ENCODE measurements at places on chromosomes 3 and 15. TPM values are rescaled to one million over a fixed set of nuclear protein-coding genes. Genes with fewer than 3 reads are reported as not detected.

- DNase-seq: no peak
Measured at GRCh38 chr3:51687431-51688205, 16.6 kb downstream of the TEX264 start.

GRCh38 chr15:74403991-74404563 is 29.7 kb downstream of the SEMA7A start:
- no peak for DNase-seq

PSTPIP1 gene
- 0.69 TPM for polyA plus RNA-seq

CHRD gene
- 0.57 TPM for polyA plus RNA-seq

DNA sequence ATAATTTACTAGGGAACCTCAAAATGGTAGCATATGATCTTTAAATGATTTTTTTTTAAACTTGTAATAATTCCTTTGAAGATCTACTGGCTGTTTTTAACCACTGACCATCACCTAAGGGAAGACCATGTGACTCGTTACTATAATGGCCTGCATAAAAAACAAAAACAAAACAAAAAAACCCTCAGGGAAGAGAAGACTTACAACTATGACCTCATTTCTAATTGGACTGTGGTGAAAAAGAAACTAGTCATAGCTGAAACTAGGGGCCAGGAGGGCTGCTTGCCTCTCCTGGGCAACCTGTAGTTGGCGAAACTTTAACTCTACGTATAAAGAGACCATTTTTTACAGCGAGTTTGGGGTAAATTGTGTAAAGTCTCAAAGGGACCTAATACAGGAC is 23.0 kb downstream of the PAQR9 start:
- DNase-seq: no peak

DNA sequence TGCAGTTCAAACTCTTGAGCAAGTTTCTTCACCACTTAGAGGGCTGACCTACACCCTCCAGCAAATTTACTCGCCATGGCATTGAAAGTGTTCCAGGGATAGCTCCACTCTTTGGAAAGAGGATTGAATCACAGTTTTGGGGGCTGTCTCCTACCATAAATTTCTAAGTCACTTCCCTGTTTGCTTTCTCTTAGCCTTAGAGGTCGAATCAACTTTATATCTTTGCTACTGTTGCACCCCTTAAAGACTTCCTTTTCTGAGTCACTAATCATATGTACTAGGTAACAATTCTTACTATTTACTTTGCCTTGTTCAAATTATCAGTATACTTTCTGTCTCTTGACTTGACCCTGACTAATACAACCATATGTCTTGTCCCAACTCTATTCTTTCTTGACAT is 1151.8 kb upstream of the ALCAM start:
- no peak for DNase-seq

DNA sequence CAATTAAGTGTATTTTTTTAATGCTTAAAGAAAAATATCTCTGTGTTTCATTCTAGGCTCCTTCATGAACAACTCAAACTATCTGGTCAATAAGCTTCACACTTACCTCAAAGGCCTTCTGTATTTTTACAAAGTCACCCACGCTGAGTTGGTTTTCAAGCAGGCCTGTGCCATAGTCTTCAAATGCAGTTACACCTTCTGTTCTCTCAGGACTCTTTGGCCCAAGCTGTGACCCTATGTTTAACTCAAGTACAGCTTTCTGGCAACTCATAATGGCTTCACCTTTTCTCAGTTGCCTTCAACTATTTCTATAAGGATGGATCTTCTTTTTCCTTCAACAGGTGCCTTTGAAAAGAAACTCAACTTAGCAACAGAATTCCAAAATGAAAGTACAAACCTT is 587 bp downstream of the WDR49 start:
- DNase-seq: no peak

DNA sequence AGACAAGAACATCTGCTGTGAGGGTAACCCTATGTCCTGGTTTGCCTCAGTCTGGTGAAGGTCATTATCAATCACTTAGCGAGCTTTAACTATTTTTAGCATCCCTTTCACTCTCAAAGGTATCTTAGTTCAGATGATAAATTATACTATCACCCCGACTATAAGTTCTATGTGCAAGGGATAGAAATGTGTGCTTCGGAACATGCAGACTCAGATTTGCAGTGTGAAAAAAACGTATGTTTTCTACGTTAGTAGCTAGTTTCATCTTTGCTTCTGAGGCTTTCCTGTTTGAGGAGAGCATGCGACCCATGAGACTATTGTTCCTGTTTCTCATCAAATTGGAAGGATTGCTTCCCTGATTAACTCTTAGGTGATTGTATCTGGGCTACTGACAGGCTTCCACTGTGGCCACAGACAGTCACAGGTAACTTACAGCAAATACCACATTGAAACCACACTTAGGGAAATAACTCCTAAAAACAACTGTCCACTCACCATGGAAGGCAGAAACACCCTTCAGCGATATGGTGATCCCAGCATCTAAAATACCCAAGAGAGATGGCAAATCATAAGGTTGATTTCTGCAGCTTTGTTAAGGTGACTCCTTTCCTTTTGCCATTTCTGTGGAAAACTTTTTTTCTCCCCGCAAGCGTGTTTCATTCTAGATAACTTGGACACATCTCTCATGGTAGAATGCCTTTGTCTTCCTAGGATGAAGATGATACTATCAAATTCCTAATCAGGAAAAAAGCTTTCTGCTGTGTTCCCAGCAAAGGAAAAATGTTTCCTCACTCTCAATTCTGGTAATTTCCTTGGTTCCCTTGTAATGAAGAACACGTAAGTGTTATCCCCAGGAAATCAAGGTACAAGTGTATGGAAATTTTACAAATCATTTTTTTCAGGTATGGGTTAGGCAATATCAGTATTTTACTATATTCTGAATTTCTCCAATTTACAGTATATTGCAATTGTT is 5.2 kb downstream of the GCSAM start:
- no peak for DNase-seq

- DNase-seq: no peak
Measured at GRCh38 chr3:84307339-84307738, 651.5 kb upstream of the CADM2 start.

DNA sequence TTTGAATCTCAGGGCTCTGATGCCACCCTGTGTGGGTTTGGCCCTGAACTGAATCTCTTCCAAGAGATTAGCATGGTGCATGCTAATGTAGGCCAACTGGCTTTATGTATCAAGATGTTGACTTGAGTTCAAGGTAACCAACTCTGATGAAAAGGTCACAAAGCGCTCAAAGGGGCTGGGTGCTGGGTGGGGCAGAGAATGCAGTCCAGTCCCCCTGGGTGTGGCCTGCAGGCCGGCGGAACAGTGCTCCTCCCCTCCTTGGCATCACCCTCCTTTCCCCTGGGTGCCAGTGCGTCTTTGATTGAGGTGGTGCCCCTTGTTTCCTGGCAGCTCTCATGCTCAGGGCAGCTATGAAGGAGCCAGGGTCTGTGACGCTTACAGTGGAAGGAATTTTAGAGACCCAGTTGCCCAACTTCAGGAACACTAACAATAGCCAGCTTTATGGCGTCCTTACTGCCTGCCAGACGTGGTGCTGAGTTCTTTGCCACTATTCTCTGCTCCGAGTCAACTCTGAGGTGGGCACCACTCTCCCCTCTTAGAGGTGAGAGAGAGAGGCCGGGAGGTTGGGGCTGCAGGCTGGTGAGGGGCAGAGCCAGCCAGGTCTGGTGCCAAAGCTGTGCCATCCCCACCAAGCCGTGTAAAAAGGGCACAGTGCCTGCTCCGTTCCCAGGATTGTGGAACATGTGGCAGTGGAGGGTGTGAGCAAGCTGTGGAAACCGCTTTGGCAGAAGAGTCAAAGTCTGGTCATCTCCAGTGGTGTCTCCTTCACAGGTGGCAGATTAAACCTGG is 9.8 kb downstream of the SYNM start:
- no peak for DNase-seq

NRG4 gene
- polyA plus RNA-seq: not detected

GRCh38 chr15:83304861-83305703 is 20.6 kb upstream of the BNC1 start:
- no peak for DNase-seq

DNA sequence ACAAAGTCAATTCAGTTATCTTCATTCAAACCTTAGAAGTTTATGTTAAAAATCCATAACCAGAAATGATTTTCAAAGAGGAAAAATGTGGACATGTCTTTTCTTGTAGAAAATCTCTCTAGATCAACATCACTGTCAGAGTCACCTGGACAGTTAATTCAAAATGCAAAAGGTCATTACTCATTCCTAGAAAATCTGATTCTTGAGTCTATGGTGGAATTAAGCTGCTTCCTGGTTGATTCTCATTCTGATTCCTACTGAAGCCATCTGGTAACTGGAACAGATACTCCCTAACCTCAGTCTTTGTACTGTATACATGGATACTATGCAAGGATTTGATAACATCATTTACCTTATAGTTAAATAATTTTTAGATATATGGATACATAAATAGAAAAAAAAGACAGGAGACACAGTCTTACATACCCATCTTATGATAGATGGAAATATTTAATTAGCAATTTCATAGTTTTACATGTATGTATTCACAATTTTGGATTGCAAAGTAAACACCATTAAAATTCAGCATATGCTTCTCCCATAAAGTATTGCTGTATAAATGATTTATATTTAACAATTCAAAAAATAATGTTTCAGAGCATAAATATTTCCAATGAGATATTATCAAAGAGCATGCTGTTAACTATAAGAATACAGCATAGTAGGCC is 693.2 kb upstream of the CCDC54 start:
- no peak for DNase-seq

DNA sequence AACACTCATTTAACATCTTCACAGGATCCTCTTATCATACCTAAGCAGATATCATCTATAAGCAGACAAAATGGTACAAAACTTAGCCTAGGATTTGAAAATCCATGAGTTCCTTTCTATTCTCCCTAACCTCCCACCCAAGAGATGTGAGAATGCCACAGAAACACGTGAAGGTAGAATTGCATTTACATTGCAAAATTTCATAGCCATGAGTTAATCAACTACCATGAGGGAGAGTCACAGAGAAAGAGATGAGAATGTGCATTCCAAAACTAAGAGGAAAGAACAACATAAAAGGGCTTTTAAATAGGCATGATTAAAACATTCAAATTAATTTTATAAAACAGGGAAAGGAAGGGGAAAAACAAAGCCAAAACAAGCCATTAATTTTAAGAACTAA is 806.2 kb downstream of the NTRK3 start:
- no peak for DNase-seq

FANCD2OS gene
- not detected for polyA plus RNA-seq

ITGB5 gene
- polyA plus RNA-seq: 328 TPM

DNA sequence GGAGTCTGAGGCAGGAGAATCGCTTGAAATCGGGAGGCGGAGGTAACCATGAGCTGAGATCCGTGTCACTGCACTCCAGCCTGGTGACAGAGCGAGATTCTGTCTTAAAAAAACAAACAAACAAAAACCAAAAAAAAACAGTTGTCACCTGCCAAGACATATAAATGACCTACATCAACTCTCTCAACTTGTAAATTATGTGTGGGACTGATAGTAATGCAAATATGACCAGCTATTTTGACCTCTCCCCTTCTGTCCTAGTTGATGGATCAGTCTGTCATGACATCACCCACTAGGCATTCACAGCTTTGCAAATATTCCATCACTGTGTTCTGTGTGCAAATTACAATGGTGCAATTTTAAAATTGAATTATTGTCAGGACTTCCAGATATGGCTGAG is 175.4 kb downstream of the EBLN2 start:
- no peak for DNase-seq

C15orf62 gene
- polyA plus RNA-seq: 0.06 TPM

GHSR gene
- polyA plus RNA-seq: not detected

MKRN3 gene
- 4.7 TPM for polyA plus RNA-seq

- no peak for DNase-seq
Measured at GRCh38 chr3:183540501-183541234, 14.8 kb downstream of the KLHL6 start.

DNA sequence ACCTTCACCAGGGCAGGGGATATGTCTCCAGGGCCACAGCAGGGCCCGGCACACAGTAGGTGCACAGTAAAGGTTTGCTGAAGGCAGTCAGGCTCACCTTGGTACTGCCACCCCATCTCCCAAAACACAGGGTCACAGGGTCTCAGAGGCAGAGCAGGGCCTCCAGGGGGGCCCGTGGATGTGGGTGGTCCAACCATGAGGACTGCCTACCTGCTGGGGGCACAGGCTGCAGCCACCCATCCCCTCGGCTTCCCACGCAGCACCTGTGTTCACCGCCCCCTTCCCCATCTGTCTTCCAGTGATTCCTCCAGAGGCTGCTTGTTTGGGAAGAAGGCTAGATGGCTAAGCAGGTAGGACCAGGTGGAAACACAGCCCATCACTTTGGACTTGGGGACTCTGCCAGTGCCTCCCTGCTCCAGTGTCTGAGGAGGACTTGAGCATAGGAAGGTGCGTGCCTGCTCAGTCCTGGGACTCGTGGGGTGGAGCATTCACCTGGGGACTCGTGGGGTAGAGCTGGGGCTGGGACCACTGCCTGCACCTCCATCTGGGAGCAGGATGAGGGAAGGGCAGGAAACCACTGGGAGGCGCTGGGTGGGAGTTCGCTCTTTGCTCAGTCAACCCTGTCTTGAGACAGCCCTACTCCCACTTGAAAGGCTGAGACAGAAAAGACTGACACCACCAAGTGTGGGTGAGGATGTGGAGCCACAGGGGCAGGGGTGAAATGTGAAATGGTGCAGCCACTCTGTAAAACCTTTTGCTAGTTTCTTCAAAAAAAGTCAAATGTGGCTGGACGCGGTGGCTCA is 18.8 kb upstream of the PLXND1 start:
- DNase-seq: peak; percentile 47

DNA sequence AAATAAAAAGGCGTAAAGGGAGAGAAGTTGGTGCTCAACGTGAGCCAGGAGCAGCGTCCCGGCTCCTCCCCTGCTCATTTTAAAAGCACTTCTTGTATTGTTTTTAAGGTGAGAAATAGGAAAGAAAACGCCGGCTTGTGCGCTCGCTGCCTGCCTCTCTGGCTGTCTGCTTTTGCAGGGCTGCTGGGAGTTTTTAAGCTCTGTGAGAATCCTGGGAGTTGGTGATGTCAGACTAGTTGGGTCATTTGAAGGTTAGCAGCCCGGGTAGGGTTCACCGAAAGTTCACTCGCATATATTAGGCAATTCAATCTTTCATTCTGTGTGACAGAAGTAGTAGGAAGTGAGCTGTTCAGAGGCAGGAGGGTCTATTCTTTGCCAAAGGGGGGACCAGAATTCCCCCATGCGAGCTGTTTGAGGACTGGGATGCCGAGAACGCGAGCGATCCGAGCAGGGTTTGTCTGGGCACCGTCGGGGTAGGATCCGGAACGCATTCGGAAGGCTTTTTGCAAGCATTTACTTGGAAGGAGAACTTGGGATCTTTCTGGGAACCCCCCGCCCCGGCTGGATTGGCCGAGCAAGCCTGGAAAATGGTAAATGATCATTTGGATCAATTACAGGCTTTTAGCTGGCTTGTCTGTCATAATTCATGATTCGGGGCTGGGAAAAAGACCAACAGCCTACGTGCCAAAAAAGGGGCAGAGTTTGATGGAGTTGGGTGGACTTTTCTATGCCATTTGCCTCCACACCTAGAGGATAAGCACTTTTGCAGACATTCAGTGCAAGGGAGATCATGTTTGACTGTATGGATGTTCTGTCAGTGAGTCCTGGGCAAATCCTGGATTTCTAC is at the start of gene RARB:
RARB (plus strand) TSS at position 322 of the 847 bp plus-strand sequence; CDS start at position 791, 469 bp downstream.
- DNase-seq: peak; percentile 83

GRCh38 chr3:57992452-57993213 is 15.6 kb upstream of the FLNB start:
- no peak for DNase-seq

- DNase-seq: no peak
Measured at GRCh38 chr3:55161231-55161630, 233.4 kb upstream of the LRTM1 start.
